ENCODE measurements at places on chromosomes 6 and 20.

DNA sequence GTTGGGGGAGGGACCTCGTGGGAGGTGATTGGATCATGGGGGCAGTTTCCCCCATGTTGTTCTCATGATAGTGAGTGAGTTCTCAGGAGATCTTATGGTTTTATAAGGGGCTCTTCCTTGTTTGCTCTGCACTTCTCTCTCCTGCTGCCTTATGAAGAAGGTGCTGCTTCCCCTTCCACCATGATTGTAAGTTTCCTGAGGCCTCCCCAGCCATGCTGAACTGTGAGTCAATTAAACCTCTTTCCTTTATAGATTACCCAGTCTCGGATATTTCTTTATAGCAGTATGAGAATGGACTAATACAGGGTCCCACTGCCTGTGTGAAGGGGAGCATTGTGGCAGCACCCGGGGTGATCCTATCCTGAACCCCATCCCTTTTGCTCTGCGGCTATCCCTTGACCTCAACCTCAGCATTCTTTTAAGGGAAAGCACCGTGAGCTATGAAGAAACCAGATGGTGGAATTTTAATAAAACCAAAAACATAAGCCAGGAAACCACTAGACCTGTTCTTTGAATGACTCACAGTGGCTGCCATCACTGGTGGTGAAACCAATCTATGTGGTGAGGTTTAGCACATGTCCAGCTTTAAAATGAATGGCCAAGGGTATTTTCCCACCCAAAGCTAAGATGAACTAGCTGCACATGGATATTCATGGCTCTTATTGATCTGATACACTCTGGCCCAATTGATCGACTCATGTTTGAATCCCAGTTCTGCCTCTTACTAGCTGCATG is 62.2 kb downstream of the ZDHHC14 start:
- DNase-seq: peak; percentile 26

- no peak for DNase-seq
Measured at GRCh38 chr6:156703719-156704118, 73.5 kb upstream of the ARID1B start.

GRCh38 chr6:124055963-124056362 is 252.3 kb downstream of the NKAIN2 start:
- DNase-seq: no peak

DNA sequence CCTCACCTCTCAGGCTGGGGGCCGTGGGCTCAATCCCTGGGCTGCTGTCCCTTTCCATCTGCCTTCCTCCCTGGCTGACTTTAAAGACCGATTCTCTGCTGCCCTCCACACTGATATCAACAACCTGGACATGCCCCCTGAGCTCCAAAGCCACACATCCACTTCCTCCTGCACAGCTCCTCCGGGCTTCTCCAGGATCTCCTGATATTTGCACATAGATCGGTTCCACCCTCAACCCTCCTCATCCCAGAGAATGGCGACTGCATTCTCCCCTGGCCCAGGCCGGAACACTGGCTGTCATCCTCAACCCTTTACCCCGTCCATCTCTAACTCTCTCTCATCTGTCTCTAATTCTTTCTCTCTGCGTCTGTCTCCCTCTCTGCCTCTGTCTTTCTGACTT is 21.0 kb upstream of the NOL4L start:
- no peak for DNase-seq

DNA sequence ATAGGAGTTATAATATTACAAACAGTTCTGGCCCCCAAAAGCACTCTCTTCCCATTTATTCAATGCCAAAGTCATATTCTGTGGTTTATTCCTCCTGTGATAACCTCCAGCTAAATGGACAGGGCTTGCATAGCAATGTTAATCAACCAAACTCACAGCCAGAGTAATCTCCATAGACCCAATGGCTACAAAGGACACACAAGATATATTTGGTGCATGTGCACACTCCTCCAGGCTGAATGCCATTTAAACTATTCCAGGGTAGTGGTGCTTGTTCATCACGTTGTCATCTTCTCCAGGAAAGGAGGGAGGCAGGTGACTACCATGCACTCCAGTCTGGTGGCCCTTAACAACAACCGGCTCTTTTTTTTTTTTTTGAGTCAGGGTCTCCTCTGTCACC is 56.8 kb downstream of the B3GAT2 start:
- no peak for DNase-seq

DNA sequence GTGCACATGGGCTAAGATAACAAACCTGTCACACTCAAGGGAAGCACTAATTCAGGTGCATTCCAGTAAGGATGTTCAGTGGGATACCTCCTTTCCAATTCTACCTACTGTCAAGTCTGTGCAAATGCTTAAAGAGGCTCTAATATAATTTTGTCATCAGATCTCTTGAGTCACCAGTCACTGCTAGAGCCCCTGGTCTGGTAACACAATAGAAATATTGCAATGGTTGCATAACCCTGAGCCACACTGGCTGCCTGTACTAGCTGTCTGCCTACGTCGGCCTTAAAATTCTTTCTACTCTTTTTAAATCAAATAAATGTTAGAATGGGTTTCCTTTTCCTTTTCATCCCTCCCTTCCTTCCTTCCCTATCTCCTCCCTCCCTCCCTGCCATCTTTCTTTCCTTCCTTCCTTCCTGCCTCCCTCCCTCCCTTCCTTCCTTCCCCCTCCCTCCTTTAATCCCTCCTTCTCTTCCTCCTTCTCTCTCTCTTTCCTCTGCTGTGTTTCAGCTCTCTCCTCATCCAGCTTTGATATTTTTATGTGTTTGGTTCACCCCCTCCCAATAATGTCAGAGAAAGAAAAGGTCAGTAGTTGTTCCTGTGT is 28.1 kb upstream of the OLIG3 start:
- DNase-seq: no peak

DNA sequence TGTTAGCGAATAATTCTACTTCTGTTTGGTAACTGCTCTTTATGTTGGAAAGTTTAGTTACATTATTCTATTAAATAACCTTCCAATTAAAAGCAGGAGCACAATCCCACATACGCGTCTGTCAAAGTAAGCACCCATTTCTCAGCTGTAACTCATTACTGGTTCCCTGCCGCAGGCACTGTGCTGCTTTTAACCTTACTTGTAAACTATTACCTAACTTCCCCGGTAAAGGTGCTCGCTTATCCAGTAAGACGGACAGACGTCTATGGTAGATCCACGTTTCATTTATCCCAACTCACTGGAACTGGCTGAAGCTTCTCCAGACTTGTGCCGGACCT is 529 bp upstream of the ENPP4 start:
- no peak for DNase-seq

- no peak for DNase-seq
Measured at GRCh38 chr6:160167604-160168399, 46.2 kb downstream of the SLC22A1 start.

DNA sequence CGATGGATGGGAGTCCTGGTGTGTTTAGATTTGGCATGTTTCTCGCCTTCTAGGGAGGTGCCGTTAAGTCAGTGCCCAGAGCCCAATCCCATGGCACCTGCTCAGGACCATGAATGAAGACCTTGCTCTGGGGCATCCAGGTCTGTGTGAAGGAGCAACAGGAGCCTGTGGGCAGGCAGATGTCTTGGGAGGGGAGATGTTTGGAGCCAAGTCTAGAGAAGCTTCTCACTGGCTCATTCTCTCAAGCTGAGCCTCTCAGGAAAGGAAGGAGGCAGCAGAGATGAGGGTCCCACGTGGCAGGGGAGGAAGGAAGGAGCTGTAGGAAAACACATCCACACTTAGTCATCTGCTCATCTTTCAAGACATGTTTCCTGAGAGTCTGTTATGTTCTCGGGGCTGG is 9.5 kb upstream of the SIRPB1 start:
- DNase-seq: no peak

- DNase-seq: no peak
Measured at GRCh38 chr6:33987531-33988021, 158.3 kb downstream of the GRM4 start.

DNA sequence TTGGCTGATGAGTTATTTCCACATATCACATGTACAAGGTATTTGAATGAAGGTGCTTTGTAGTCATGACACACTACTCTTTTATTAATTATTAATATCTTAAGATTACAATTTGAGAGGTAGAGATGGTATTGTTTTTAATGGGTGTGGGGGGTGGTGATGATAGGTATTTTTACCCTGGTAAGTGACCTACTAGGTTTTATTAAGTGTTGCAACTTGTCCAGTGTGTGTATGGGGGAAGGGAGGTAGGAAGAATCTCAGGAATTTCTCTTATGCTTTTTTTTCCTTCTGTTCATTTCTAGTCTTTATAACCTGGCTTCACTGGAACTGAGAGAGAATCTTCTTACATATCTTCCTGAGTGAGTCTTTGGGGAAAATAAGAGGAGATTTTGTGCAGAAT is 101.4 kb downstream of the LRRC1 start:
- peak; percentile 21 for DNase-seq

GRCh38 chr6:32973144-32974015 is 5.0 kb downstream of the BRD2 start:
- DNase-seq: peak; percentile 65

DNA sequence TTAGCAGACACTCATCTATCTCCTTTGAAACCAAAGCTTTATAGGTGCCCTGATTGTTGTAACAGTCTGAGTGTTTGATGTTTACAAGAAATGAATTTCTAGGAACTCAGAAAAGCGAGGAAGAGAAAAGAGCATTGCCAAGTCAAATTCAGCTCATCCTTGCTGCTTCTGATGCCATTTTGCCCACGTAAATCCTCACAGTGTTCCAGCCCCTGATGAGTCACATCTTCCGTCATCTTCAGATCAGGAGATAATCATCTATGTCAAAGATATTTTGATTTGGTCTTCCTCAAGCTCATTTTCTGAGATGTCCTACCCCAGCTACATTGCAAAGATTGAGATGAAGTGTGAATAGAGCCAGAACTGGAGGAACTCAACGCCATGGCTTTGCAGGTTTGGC is 426.2 kb downstream of the BMP2 start:
- no peak for DNase-seq

DNA sequence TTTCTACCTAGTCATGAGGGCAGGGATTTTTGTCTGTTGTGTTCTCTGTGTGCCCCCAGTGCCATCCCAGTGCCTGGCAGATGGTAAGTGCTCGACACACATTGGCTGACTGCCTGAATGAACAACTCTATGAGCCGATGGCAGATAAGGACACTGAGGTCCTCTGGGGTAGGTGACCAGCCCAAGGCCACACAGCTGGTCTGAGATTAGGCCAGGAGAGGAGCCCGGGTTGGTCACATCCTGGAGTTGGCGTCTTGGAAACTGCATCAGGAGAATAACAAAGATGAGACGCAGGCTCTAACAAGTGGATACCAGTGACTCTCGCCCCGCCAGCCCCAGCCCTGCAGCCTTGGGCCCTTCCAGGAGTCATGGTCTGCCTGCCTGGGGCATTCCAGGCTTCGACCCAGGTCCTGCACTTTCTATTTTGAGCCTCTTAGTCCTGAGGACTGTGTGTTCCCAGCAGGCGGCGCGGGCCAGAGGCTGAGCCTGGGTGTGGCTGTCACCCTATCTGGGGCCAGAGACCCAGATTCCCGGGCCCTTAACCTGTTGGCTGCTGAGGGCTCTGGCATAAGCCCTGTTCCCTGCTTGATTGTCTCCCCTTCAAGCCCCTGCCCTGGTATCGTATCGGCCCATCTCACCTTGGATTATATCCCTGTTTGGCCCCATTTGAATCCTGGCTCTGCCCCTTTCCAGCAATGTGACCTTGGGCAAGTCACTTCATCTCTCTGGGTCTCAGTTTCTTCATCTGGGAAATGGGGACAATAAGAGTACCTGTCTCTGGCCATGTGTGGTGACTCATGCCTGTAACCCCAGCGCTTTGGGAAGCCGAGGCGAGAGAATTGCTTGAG is 88.3 kb downstream of the CEBPB start:
- DNase-seq: no peak

GRCh38 chr6:34476447-34476846 is 10.6 kb downstream of the PACSIN1 start:
- DNase-seq: peak; percentile 46

DNA sequence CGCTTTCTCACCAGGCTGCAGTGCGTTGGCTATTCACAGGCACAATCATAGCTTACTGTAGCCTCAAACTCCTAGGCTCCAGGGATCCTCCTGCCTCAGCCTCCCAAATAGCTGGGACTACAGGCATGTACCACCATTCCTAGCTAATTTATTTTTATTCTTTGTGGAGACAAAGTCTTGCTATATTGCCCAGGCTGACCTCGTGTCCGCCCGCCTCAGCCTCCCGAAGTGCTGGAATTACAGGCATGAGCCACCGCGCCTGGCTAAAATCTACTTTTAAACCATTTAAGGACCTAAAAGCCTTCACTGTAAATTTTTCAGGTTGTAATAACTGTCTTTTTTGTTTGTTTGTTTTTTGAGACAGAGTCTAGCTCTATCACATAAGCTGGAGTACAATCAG is 15.2 kb downstream of the SAMHD1 start:
- DNase-seq: no peak

DNA sequence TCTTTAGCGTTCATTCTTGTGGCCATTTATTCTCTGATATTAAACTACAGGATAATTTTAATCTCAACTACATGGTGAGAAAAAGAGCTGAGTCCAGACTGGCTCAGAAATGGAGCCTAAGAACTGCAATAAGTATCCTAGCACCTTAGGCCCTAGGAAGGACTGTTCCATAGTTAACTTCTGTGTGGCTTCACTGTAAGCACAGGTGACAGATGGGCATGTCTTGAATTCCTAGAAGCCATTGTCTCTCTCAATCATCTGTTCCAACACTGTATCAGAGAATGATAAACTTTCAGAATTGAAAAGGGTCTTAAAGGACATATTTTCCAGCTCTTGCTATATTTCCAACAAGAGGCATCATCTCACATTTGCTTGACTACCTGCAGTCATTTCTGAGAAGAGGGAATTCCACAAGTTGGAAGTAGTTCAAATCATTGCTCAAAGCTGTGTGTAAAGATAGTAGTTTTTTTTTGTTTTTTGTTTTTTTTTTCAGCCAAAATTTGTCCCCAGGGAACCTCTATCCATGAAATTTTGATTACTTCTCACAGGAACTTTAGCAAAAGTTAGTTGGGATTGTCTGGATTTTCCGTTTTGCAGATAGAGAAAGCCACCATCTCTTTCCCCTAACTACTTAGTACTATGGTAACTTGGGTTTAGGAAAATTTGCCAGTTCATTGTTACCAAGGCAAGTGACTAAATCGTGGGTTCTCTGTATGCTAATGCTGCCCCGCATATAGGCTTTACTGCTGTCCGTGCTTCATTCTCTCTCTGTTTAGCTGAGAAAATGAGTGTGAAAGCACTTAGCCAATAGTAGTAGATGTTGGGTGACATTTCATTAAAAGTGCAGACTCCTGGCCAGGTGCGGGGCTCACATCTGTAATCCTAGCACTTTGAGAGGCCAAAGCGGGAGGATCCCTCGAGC is 47.2 kb downstream of the KCNS1 start:
- DNase-seq: no peak

- DNase-seq: no peak
Measured at GRCh38 chr20:16930656-16931055, 182.5 kb downstream of the OTOR start.

GRCh38 chr6:82017288-82017687 is 230.3 kb downstream of the IBTK start:
- DNase-seq: peak; percentile 57

Measured in muscle of back (tissue), 13 donors.